ENCODE measurements at places on chromosomes 3 and 15.

- peak; percentile 38 for DNase-seq
Measured at GRCh38 chr3:128011140-128011539, 41.1 kb upstream of the SEC61A1 start.

DNA sequence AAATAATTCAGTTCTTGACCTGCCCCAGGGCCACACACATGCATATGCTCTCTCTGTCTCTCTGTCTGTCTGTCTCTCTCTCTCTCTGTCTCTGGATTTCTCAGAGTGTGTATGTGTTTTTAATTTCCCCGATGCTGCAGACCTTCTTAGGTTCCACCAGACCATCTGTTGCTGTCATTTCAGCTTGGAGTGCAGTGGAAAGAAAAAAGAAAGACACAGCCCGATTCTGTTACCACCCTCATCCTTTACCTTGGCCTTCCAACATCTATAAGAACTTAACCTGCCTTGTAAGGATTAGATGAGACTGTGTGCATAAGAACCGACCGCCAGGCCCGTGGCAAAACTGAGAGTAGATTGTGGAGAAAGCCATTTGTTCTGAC lies 9.7 kb upstream of the PGPEP1L start:
- no peak for DNase-seq

GRCh38 chr3:160355826-160356225 lies 43.2 kb downstream of the IFT80 start:
- DNase-seq: no peak

DNA sequence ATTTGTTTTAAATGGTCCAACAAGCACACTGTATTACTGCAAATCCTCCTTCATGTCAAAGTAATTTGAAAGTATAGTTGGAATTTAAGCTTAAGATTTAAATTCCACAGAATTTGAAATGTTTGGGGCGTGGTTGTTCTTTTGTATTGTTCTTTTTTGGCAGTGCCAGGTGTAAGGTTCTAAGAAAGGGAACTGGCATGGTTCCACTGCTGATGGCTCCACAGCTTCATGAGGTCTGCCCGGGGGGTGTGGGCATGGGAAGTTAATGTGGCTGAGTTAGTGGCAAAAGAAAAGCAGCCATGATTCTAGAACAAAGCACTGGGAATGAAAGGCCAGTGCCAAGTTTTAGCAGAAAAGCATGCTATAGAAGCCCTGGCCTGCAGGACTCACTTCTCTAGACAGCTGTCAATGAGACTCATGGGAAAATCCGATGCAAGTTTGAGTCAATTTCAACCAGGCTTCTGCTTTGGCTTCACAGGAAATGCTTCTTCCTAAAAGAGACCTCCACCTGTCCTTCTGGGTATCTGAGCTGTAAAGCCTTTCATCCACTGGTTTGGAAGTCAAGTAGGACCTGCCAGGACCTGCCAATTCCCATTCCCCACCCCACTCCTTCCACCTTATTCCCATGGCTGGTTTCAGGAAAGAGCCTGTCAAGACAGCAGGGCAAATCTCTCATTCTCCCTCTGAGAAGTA lies 18.9 kb downstream of the CDCP1 start:
- no peak for DNase-seq

DNA sequence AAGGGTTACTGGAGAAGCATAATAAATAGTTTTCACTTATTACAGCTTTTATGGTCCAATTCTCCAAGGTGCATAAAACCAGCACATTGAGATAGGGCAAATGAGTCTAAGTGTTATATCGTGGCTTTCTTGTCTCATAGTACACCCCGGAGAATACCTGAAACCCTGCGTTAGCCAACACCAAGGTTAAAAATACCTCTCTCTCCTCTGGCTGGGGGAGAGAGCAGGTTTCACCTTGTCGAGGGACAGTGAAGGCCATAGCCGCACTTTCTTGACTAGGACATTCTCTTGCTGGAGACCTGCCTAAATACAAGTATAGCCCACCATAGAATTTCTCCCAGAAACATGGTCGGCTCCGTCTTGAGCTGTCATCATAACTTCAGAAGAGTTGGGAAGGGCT lies 51.4 kb upstream of the ATOSA start:
- no peak for DNase-seq
